ENCODE measurements at places on chromosomes 6 and 20.
A peak's percentile ranks its signal among the peaks of the same experiment; 100 is the strongest.

DNA sequence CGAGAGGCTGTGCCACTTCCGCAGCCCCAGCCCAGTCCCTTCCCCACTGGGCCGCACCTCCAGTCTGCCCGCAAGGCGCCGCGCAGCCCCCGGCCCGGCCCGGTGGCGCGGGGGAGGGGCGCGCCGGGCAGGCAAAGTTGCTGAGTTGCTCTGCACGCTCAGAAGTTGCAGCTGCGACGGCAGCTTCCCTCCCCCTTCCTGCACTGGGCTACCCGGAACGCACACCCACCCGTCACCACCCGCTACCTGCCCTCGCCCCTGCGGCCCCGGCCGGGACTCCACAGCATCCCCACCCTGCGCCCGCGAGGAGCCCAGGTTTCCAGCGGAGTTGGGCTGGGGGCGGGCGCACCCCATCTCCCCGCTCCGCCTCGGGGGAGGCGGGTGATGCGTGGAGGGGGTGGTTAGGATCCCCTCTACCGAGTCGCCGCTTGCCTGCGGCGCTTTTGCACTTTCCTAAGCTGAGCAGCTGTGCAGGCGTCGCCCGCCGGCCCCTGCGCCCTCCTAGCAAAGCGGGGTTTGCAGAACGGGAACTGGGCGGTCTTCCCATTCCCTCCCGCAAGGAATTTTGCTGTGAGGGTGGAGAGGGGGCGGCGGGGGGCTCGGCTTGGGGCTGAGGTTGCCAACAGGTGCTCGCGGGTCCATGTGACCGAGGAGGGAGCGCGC is 55.9 kb upstream of the RREB1 start:
- DNase-seq, result peak; percentile 62

- no peak for DNase-seq
Measured at GRCh38 chr6:87095087-87095509, at the start of gene CGA. TSS of gene CGA (minus strand) at chr6:87095106. CDS start at chr6:87088200, 6,906 bp downstream.

DNA sequence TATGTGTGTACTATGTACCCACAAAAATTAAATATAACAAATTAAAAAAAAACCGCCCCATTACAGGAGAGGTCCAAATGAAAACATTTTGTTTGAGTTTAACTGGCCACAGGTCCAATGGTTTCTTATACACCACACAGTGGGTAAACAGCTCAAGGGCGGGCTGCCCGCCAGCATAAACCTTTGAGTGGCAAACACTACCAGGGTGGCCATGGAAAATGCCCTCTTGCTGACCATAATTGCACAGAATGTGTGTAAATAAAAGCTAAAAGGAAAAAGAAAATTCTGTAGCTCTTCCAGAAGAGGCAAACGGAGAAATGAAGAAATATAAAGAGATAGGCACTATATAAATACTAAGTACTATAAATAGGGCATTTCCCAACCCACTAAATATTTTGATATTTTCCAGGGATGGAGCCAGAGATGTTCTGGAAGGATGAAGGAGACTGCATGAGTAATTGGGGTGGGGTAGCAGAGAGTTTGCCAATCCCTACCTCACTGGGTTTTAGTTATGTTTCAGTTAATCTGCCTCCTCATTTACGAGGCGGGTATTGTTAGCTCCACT is 1.1 kb upstream of the CDC5L start:
- no peak for DNase-seq

- DNase-seq, result no peak
Measured at GRCh38 chr6:129590408-129591022, 119.5 kb downstream of the ARHGAP18 start.

- no peak for DNase-seq
Measured at GRCh38 chr6:83055366-83055964, 10.2 kb downstream of the UBE3D start.

DNA sequence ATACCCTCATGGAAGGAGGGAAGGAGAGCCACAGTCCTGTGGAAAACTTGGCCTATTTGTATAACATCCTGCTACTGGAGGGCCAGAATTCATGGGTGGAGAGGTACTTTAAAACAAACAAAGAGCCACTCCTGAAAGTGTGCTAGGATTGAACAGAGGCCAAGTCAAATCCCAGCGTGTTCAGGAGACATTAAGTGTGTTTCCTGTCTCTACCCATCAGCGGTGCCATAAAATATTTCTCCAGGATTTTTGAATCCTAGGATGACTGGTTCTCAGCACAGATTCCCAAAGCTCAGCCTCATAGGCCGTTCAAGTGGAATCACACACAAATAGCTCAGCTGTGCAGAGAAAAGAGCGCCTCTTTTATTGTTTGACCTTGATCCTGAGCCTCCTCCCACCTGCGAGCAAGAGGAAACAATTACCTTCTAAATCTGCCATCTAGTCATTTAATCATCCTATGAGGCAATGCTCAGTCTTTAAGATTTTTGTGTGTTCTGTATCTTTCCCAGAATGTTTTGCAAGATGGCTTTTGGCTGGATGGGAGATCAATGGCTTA is 31.8 kb upstream of the RALGAPA2 start:
- DNase-seq, result no peak

- no peak for DNase-seq
Measured at GRCh38 chr6:35919827-35920751, 809 bp downstream of the SRPK1 start.

DNA sequence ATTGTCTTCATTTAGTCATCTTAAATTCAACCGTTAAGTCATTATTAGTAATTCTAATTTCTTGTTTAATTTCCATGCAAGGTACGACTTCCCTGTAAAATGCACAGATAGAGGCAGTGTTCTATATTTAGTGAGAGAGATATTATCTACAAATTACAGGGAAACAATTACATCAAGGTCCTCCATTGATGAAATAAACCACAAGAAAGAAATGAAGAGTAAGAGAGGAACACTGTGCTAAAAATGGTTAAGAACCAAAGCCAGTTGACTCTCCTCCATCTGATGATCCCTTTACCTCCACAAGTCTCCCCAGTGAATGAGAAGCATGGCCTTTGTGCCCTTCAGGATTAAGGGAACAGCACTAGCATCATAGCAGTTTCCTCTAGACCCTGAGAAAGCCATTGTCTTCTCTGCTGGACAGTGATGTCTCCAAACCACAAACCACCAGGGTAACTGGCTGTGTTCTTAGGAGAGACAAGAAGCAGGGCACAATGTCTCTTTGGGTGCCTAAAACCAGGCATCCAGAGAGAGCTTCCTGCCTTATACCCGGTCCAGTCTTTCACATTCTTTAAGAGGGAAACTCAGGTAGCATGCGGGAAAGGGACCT is 38.1 kb downstream of the IRF4 start:
- no peak for DNase-seq

DNA sequence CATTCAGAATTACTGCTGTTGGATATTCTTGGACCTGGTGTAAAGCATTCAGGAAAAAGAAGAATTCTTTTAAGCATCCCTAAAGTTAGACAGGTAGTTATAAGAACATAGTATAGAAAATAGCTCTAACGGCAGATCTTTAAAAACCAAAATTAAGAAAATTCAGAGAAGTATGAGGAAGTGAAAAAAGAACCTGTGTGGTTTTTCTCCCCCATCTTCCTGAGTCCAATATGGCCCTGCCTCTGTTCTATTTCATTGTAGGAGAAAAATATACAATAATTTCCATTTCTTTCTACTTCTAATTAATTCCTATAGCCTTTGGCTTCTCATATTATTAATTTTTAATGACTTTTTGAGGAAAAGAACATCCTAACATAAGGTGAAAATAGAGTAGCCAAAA is 47.1 kb downstream of the FHL5 start:
- DNase-seq, result no peak

- DNase-seq, result no peak
Measured at GRCh38 chr20:13205848-13206434, 15.1 kb upstream of the ISM1 start.

- no peak for DNase-seq
Measured at GRCh38 chr6:129812145-129812777, 48.9 kb downstream of the TMEM244 start.

DNA sequence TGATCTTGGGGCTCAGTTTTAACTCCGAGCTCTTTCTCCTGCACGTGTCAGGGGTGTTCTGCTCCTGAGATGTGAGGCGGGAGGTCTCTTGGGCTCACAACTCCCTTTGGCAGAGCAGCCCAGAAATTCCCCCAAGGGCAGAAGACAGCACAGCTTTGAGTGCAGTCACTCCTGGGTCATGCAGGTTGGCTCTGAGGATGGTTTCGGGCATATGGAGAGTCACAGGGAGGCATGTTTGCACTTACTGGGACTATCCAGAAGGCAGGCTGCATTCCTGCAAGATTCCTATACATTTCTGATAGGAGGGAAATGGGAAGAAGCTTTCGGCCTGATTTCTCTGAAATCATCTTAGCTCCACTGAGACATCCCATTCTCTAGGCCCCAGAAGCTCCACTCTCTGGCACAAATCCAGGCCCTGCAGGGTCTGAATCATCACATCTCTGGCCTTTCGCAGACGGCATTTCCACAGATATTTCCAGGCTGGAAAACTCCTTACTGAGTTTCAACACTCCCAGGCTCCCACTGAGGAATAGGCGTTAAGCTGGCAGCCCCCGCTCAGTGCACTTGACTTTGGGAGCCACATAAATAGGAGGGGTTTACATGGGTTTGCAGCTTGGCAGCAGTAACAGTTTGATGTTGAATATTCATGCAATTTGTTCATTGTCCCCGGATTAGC is 39.7 kb downstream of the AGPAT4 start:
- DNase-seq, result no peak

DNA sequence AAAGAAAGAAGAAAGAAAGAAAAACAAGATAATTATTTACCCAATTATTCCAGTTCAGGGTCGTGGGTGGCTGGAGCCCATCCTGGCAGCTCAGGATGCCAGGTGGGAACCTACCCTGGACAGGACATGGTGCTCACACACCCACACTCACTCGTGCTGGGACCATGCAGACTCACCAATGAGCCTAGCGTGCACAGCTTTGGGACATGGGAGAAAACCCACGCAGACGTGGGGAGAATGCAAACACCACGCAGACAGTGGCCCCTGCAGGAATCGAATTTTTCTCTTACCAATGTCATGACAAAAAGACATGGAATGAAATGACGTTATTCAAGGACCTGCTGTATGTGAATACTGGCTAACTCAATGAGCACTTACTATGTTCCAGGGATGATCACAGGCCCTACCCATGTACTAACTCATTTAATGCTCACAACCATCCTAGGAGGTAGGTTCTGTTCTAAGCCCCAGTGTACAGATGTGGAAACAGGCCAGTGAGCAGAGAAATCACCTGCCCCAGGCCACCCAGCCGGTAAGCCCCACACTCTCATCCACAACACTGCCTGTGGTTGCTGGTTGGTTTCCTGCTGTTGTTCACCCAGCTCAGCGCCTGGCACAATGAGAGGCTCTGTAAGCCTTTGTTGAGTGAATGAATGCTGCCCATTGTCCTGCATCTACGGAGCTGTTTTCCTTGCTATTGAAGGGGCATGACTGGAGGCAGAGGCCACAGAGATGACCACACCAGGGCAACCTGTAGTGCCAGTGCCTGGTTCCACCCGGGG is 6.8 kb upstream of the PI16 start:
- DNase-seq, result no peak

DNA sequence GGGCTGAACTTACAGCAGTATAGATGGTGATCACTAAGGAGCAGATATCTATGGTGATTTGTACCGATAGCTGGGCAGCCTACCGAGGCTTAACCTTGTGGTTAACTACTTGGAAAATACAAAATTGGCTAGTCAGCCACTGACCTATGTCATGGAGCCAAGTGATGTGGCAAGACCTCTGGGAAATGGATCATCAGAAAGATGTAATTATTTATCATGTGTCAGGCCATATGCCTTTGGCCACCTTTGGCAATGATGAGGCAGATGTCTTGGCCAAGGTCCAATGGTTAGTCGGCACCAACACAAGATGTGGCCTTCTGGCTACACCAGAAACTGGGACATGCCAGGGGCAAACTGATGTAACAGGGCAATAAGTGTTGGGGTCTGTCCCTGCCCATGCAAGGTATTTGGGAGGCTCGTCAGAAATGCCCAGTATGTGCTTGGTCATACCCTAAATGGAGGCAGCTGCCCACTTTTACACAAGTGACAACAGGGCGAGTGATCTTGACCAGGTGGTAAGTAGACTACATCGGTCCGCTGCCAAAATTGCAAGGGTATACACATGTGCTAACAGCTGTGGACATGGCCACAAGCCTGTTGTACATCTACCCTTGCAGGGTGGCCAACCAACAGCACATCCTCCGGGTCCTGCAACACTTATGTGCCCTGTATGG is 30.1 kb downstream of the HDDC2 start:
- no peak for DNase-seq

GRCh38 chr20:47492284-47492683 is 9.4 kb upstream of the NCOA3 start:
- DNase-seq, result no peak

- no peak for DNase-seq
Measured at GRCh38 chr6:15962449-15962764, 166.5 kb upstream of the MYLIP start.

- peak; percentile 56 for DNase-seq
Measured at GRCh38 chr6:109454496-109455436, 806 bp downstream of the MICAL1 start.

- DNase-seq, result no peak
Measured at GRCh38 chr6:26520237-26520849, 17.8 kb upstream of the HMGN4 start.

GRCh38 chr6:42693725-42694323 is 28.6 kb downstream of the PRPH2 start:
- no peak for DNase-seq

DNA sequence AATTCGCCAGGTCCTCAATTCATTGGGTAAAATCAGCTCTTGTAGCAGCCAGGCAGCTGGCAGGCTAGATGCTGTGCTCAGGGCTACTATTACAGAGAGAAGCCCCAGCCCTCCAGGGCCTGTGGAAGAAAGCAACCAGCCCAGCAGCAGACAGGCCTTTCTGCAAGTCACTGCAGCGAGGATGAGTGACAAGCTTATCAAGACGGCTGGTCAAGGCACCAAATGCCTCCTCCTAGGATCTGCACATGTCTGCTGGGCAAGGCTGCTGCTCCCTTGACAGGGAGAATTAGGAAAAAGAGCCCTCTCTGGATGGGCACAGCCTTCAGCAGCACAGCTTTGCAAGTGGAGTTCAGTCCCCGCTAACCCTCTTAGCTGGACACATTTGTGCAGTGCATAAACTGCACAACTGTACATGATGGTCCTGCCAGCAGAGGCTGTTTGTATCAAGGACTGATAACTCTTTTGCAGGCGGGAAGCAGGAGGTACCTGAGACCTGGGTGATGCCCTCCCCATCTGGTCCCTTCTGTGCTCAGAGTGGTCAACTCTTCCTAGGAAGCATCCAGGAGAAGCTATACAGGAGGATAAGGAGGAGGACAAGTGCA is 89.9 kb downstream of the CDC5L start:
- no peak for DNase-seq

GRCh38 chr20:878511-879307 is 37.4 kb downstream of the ANGPT4 start:
- no peak for DNase-seq

DNA sequence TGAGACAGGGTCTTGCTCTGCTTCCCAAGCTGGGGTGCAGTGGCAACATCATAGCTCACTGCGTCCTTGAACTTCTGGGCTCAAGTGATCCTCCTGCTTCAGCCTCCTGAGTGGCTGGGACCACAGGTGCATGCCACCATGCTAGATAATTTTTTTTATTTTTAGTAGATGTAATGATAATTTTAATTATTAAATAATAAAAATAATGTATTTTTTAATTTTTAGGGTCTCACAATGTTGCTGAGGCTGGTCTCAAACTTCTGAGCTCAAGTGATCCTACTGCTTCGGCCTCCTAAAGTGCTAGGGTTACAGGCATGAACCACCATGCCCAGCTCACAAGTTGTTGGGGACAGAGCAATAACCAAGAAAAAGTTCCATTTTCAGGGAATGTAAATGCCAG is 138.0 kb upstream of the RALGAPA2 start:
- no peak for DNase-seq
